ENCODE measurements at places on chromosomes 5 and 9. TPM values are rescaled to one million over a fixed set of nuclear protein-coding genes. Genes with fewer than 3 reads are reported as not detected.

DNA sequence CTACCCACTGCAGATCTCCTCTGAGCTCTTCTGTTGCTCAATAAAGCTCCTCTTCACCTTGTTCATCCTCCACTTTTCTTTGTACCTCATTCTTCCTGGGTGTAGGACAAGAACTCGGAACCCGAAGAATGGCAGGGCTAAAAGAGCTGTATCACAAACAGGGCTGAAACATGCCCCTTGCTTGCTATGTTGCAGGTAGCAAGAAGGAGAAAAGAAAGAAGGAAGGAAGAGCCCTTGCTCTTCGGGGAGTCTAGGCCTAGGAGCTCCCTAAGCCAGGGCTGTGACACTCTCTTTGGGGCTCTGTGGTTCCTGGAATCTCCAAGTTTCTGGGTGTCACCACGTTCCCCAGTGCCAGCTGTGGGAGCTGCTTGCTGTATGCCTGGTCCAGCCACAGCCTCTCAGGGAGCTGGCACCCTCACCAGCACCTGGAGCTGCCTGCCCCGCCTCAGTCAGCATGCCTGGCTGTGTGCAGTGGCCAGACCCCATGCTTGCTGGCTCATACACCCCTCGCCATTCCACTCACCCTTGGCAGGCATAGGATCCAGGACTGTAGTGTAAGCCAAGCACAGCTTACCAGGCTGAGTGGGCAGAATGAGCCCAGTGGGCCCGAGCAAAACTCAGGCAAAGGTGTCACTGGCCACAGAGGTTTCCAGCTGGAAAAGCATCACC is 274.8 kb upstream of the ADRA1B start:
- no peak for DNase-seq

DNA sequence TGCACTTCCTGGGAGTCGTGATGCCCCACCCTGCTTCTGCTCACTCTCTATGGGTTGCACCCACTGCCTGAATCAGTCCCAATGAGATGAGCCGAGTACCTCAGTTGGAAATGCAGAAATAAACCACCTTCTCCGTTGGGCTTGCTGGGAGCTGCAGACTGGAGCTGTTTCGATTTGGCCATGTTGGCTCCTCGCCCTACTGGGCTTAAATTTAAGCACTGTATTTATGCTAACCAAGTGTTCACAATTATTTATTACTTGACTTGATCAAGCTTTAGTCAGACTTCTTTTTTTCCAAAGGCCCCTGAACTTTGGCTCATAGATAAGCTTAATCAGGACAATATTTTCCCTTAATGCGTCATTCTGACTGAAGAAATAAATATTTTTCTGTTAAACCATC is 1072.4 kb upstream of the CDH9 start:
- no peak for DNase-seq

- DNase-seq, result no peak
Measured at GRCh38 chr5:123814801-123815470, 303.0 kb downstream of the CSNK1G3 start.

GRCh38 chr9:22068369-22068768 is 59.3 kb upstream of the CDKN2B start:
- no peak for DNase-seq

DNA sequence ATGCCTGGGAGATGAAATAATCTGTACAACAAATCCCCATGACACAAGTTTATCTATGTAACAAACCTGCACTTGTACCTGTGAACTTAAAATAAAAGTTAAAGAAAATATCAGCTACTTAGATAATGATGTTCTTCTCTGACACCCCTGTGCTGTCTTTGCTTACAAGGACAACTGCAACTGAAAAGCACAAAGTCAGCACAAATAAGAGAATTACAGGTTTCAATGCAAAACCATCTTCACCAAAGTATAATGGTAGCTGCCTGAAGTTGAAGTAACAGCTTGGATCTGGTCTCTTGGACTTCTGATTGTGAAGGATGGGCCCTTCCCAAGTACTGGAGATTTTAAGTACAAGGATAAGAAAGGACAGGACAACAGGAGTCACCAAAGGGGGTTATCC is 45.6 kb upstream of the PPP2R2B start:
- no peak for DNase-seq

DNA sequence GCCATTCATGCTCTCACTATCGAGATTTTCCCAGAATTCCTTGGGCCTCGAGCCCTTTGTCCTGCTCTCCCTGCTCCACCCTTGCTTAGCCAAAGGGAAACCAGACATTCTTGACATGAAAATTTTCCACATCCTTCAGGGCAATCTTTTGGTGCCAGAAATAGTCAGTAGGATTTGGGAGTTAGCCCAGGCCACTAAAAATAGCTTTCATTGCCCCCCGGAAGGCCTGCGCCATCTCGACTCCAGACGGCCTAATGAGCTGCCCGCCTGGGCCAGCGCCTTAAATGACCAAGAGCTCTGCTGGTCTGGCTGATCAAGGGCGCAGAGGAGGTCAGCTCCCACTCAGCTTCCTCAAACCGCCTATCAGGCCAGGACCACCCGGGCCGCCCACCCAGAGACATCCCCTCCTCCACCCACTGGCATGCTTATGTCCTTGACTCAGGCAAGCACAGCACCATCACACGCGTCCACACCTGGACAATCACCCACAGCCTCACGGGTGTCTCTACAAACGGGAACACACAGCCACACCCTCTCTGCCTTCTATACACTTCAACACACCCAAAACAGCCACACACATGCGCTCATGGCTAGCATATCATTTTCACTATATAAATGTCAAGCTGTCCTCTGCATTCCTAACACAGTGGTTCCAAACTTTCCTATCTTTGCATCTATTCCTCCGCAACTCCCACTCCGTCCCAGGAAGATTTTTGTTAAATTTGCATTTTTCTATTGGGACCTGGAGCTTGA is 20.9 kb downstream of the DUSP1 start:
- no peak for DNase-seq

DNA sequence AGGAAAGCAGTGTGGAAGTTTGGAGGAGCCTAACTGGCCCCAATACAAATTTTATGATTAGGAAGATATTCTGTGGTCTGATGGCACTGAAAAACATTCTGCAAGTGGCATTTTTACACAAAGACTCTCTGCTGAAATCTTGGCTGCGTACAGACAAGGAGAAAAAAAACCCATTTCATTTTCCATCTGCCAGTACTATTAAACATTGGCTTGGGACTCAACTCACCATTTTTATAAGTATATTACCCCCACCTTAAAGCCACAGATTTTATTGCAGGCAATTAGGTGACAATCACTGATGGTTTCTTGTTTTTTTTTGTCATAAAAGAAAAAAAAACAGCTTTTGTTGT is 206.9 kb downstream of the PTTG1 start:
- no peak for DNase-seq

- DNase-seq, result no peak
Measured at GRCh38 chr5:150616506-150616905, 24.0 kb upstream of the SYNPO start.

DNA sequence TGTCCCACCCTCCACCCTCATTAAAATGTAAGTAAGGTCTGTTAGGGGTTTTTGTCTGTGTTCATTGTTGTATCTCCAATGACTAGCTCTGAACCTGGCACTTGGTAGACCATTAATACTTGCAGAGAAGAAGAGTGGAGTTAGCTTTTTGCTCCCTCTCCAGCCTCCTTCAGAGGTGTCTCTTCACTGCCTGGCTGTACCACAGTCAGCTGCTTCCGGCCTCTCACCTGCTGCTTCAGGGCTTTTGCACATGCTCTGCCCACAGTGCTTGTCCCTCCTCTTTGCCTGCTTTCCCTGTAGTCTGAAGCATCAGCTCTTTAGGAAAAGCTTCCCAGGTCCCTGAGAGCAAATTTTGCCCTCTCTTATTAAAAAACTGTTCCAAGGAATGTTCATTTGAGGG is 83.6 kb downstream of the SNX24 start:
- no peak for DNase-seq

DNA sequence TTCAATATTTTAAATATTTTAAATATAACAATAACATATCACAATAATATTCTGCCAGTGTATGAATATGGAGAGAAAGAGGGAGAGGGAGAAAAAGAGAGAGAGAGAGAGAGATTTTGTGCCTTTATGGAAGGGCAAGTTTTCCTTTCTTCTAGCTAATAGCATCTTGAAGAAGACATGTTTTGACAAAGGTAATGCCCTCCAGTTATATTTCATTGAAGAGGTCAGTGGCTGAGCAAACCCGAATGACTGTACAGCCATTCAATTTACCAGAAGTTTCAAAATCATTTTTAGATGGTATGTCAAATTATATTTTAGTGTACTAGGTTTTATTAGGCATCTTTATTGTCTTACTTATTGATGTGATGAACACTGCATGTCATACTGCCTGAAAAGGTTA is 139.3 kb downstream of the EMB start:
- DNase-seq, result peak; percentile 60

GABBR2 gene
- not detected for total RNA-seq

FBXL7 gene
- total RNA-seq, result 1.0 TPM
